ENCODE measurements at places on chromosomes 7 and 10. TPM values are rescaled to one million over a fixed set of nuclear protein-coding genes. Genes with fewer than 3 reads are reported as not detected.

DNA sequence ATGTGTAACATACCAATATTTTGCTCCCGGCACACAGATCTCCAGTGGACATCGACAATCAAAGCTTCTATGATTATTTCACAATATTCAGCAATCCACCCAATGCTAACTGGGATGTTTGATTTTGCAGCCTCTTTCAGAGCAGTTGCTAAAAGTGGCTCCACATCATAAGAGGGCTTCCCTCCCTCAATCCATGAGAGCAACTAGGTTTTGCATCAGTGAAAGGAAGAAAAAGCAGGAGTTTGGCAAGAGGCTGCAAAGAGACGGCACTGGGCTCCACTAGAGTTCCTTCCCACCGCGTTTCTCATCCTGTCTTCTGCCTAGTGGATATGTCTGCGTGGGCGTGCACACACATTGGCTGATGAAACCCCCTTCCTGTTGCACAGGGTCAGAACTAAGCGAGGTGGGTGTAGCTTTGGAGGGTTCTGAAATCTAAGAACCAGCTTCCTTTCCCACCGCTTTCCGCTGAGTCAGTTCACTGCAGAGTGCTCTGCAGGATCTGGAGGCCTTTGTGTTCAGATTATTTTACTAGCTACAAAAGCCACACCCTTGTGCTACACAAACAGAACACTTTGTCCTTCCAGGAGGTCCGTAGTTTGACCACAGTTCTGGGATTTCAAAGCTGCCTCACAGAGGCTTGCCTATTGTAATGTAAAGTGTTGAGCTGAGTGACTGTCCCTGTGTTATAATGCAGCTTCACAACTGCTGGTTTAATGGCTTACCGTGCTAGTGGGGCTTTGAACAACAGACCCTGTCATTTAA lies 28.1 kb downstream of the ARL4A start:
- DNase-seq: peak; percentile 42

GRCh38 chr10:9239298-9239697 lies 1184.8 kb downstream of the GATA3 start:
- no peak for DNase-seq

DNA sequence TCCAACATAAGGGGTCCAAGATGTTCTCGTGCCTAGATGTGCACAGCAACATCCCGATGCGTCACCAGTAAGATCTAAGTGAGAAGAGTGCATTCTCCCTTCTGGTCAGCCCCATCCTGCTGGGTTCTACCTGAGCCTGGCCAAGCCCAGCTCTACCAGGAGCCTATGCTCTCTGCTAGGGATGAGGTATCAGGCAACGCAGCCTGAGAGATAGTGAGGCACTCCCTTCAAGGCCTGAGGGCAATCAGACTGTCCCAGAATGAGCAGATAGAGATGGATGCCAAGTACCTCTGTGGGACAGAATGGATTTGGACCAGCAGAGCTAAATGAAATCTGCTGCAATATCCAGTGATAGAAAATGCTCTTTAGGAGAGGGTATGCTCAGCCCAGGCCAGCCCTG lies 26.7 kb downstream of the DDC start:
- no peak for DNase-seq

GRCh38 chr10:123019941-123020703 lies 11.3 kb downstream of the ACADSB start:
- no peak for DNase-seq

- no peak for DNase-seq
Measured at GRCh38 chr7:133688483-133689239, 435.8 kb downstream of the EXOC4 start.

DNA sequence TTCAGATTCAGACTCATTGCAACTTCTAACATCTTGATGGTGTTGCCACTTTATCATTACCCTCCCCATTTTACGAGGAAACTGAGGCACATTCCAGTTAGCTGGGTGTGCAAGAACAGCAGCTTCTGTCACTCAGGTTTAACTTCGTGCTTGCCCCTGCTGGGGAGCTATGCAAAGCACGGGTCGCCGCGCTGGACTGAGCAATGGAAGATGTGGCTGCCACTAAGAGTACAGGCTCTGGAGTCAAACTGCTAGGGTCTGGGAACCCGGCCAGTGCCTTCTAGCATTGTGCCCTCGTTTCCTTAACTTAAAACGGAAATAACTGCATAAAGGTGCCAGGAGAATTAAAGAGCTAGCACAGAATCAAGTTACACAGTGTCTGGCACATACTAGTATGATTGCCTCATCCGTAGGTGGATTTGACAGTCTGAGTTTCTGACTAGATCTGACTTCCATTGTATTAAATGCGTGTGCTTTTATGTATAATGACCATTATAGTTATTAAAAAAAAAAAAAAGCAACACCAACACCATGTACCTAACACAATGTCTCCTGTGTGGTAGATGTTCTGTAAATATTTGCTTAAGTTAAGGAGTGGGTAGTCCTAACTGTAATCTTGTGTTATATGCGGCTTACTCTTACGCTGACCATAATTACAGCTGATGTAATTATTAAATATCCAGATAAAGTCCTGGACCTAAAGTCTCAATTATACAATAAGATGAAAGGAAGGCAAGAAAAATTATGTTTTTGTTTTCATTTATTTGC lies 842 bp downstream of the ZNF22 start:
- peak; percentile 56 for DNase-seq

DNA sequence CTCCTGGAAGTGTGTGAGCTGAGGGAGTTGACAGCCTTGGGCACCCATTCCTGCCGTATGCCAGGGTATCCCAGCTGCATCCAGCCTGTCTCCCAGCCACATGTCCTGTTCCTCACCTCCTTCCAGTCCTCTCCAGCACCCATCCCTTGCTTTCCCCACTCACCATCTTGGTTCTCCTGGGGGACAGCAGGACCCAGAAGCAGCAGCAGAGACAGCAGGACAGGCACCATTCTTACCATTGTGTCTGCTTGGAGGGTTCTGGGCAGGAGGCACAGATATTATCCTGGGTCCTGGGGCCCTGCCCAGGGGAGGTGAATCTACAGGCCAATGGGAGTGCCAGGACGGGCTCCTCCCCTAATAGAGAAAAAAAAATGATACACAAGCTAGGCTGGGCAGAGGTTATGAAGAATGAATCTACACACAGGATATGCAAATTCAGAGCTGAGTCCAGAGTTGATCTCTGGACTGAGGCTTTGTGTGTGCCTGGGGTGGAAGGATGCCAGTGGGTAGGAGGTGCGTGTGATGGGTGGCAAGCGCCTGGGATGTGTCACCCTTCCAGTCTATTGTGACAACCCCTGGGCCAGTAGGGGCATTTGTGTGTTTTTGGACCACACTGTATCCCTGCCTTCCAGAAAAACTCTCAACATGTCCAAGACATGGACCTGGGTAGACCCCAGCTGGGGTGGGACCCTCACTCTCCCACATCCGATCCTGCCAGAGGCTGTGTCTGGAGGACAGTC lies at the start of gene AZGP1:
Gene AZGP1, minus strand, starts transcription at position 250 of the 740 bp plus-strand sequence. Its CDS starts 11 bp downstream, at position 239.
- no peak for DNase-seq

- no peak for DNase-seq
Measured at GRCh38 chr10:125795128-125795527, 19.5 kb upstream of the MMP21 start.

- no peak for DNase-seq
Measured at GRCh38 chr7:70925411-70926115, 206.4 kb upstream of the GALNT17 start.

DNA sequence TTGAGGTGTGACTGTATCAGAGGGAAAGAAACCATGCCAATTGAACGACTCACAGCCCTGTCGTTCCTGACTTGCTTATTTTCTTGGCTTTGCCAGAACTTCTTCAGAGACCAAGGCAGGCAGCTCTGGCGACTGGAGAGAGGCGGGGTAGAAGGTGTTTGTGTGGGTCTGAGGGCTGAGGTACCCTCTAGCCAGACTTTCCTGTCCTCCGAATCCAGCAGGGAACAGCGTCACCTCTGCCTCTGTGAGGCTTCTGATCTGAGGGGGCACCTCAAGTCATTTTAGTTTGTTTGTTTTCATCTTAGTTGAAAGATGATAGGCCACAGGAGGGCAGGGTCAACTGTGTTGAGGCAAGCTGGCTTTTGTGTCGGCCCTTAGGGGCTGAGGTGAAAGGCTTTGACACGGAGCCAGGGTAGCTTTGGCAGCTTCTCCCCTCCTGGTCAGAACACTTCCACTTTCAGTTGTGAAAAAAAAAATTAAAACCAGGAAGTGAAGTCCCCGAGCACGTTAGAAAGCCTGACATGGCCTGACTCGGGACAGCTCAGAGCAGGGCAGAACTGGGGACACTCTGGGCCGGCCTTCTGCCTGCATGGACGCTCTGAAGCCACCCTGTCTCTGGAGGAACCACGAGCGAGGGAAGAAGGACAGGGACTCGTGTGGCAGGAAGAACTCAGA lies 1.9 kb downstream of the ACSL5 start:
- peak; percentile 47 for DNase-seq

DNA sequence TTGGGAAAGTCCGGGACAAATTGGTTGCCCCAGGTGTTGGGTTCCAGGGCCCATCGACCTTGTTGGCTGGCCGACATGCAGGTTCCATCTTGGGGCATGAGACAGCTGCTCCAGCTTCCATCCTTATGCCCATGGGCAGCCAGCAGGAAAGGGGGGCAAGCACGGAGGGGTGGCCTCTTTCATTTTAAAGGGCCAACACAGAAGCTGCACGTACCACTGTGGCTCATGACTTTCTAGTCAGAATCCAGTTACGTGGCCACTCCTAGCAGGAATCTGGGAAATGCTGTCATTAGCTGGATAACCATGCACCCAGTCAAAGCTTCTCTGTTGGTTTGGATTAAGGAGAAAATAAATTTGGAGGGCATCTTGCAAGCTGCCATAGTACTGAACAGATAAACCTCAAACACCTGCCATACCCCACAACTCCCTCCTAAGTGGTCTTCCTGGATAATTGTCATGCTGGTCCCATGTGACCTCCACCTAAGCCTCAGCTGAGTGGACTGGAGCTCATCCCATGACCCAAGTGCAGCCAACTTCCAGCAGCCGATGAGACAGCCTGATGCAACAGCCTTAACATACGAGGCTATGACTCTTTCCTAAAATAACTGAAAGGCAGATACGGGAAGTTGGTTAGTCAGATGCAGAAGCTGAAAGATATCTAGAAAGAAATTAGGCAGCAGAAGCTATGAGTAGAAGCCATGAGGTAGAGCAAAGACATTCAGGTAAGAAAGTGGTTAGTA lies 21.4 kb upstream of the GSDME start:
- DNase-seq: no peak

GRCh38 chr10:114648368-114648767 lies 9.7 kb downstream of the ABLIM1 start:
- DNase-seq: no peak

GRCh38 chr10:50324046-50324445 lies 72.7 kb upstream of the ASAH2 start:
- no peak for DNase-seq

DNA sequence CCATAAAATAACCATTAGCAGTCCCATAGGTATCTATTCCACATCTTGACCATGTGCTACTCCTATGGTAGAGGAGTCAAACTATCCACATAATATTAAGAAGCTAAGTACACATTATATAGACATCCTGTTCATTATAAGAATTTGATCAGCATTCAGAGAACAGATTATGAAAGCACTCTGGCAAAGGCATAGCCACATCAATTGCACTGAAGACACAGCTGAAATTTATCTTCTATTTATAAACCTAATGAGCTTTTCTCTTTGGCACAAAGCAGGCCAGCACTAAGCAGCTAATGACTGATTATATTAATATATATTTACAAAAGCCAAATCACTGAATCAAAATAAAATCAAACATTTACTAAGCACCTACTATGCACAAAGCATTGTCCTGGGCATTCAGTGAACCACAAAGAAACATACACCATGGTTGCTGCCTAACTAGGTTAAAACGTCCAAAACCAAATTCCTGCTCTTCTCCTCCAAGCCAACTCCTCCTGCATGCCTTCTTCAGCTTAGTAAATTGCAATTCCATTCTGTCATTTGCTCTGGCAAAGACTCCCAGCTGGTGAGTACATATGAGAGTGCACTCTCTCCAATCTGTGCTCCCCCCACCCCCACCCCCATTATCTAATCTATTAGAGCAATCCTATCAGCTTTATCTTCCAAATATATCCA lies 122.6 kb upstream of the ASAH2 start:
- no peak for DNase-seq

- DNase-seq: no peak
Measured at GRCh38 chr7:130369110-130369711, 11.1 kb upstream of the CPA1 start.

GRCh38 chr7:23712368-23713284 lies 2.6 kb downstream of the STK31 start:
- no peak for DNase-seq

GRCh38 chr10:48590945-48591344 lies 13.9 kb downstream of the ARHGAP22 start:
- DNase-seq: no peak

DNA sequence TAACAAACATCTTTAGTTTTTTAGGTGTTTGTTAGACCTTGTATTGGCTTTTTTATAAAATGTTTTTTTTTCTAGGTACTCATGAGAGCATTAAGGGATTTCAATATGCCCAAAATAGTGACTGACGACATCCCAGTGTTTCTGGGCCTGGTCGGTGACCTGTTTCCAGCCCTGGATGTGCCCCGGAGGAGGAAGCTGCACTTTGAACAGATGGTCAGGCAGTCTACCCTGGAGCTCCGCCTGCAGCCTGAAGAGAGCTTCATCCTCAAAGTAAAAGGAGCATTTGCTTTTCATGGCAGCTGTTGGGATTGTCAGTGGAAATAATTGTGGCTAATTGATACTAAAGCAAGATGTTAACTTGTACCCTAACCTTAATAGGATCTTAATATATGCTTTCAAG lies 161.5 kb downstream of the DNAH11 start:
- no peak for DNase-seq

DNA sequence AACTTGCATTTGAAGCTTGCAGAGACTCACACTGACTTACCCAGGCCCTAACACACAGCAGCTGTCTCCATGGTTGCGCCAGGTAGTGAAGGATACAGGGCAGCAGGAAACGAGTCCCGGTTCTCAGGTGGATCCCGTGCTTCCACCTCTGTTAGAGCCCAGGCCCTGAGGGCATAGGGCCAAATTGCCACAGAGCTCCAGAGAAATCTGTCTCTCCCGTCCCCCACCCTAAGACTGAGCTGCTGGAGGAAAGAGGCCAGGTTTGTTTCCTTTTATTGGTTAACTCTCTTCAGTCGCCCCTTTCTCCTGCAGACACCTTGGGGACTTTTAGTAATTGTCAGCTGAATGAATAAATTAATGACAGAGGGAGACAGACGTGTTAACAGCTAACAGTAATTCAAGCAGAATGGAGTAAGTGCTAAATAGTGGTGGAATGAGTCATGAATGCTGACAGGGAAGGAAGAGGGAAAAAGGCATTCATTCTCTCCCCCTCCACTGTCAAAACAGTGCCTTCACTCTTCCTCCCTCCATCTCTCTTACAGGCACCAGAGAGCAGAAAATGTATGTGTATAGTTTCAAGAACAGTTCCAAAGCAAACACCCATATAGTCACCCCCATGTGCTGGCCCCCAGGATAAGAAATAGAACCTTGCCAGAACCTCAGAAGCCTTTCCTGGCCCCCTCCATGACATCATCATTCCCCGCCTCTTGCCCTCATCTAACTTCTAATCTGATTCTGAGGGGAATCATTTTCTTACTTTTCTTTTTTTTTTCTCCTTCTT lies 16.8 kb upstream of the DLG5 start:
- no peak for DNase-seq

GRCh38 chr10:15122477-15123030 lies 25.4 kb downstream of the RPP38 start:
- DNase-seq: no peak

The METTL27 gene
- total RNA-seq: 1.6 TPM

The SBDS gene
- total RNA-seq: 34.1 TPM

The EVX1 gene
- total RNA-seq: not detected

The AKR1D1 gene
- total RNA-seq: 93.9 TPM

The CTAGE6 gene
- total RNA-seq: not detected

The ABCB4 gene
- 409 TPM for total RNA-seq

The STRIP2 gene
- total RNA-seq: 4.8 TPM

The NPSR1 gene
- not detected for total RNA-seq

The GNG11 gene
- 5.2 TPM for total RNA-seq

The C10orf53 gene
- not detected for total RNA-seq

The MRLN gene
- not detected for total RNA-seq

The DENND2A gene
- total RNA-seq: 3.0 TPM
